GM13976 (cell line): ENCODE measurements at places on chromosomes 11 and 22.
A peak's percentile ranks its signal among the peaks of the same experiment; 100 is the strongest.

DNA sequence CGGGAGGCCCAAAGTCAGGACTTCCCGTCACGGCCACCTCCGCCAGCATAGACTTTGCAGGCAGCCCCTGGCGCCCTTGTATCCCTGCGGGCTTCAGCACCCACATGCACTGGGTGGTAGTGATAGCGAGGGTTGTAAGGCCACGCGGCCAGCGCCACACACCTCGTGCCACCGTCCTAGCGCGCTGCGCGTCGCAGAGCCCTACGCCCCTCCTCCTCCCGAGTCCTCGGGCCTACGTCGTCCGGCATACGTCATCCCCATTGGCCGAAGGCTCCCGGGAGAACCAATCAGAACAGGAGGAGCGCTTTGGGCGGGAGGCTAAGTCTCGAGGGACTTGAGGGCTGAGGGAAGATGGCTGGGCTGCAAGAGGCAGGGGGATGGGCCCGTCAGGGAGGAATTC lies 1.3 kb upstream of the BTBD18 start:
- DNase-seq: no peak

DNA sequence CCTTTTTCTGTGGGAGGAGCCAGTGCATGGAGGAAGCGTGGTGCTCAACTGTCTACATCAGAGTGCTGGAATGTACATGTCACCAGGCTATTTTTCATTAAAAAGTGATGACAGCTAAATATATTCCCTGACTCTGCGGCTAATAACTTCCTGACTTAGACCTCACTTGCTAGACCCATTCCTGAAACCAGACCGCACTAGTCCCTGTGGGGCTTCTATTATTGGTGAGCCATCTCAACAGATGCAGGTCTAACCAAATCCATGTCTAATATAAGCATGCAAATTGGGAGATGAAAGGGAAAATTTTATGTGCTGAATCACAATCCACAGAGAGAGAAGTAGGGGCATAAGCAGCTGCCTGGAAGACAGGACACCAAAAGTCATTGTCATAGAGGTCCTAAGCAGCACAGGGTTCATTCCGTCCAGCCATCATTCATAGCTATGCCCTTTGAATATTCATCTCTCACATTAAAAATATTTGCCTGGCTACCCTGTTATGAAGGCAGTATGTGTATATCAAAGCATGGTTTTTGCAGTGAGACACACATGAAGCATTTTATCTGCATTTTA lies 110.9 kb upstream of the BLID start:
- DNase-seq: no peak

DNA sequence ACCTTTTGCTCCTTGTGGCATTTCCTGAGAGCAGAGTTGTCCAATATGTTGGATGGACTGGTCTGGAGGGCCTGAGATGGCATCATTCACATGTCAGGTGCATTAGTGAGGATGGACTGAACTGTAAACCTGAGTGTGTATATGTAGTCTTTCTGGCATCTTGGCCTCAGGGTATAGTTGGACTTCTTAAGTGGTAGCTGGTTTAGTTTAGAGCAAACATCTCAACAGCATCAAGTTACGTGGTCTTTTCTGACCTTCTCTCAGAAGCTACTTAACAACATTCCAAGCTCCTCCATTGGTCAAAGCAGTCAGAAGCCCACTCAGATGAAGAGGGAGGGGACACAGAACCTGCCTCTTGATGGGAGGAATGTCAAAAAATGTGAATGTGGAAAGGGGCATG lies 829.9 kb downstream of the METTL15 start:
- no peak for DNase-seq

GRCh38 chr11:47523490-47524225 lies 29.3 kb downstream of the CELF1 start:
- peak; percentile 54 for DNase-seq

- DNase-seq: no peak
Measured at GRCh38 chr11:75376175-75376574, 23.1 kb upstream of the RPS3 start.

DNA sequence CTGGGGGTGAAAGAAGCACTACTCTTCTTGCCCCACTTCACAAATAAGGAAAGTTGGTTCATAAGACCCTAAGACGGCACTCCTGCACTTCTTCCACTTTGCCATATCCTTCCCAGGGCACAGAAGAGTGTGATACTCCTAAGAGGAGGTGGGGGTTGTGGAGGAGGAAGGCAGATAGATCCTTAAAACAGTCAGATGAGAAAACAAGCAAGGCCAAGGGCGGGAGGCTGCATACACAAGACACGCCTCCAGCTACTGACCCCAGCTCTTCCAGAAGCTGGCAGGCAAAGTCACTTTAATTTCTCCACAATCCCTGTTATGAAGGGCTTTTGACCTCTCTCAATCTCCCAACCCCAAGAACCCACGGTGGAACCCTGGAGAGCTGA lies 1.6 kb upstream of the CHRM4 start:
- no peak for DNase-seq

DNA sequence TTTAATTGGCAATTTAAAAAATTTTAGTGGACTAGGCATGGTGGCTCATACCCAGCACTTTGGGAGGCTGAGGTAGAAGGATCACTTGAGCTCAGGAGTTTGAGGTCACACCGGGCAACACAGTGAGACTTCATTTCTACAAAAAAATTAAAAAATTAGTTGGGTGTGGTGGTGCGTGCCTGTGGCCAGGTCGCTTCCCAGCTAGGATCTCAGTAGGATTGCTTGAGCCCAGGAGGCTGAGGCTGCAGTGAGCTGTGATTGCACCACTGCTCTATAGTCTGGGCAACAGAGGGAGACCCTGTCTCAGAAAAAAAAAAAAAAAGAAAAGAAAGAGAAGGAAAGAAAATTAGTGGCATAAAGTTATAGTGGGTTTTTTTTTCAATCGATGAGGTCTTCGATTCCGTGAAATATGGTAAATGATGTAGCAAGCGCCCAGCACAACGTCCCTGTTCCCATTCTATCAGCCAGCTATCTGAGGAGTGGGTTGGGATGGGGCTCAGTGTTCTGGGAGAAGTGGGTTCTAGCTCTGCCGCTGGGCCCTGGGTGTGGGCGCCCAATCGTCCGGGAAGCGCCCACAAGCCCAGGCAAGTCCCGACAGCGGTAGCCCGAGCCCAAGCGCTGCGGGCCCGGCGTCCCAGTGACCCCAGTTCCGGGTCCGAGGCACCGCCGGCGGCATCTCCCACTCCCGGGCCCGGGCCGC lies 1.4 kb downstream of the FOSL1 start:
- DNase-seq: no peak

DNA sequence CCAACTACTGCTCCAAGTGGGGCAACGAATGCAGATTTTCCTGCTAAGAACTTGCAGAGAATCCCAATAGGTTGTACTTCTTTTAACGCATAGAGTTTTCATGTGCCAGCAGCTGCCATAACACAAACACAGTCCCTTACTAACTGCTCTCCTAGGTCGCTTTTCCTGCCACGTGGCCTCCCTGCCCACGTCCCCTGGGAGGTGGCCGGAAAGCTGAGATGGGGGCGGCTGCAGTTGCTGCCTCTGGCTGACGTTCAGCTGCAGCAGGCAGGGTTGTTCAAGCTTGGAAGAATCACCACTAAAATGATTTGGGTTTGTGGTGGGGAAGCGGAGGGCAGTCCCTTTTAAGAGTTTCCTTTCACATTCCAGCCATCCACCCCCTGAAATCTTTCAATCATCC lies 39.3 kb downstream of the ZNF202 start:
- DNase-seq: peak; percentile 26

GRCh38 chr22:38739300-38740055 lies 16.3 kb downstream of the SUN2 start:
- peak; percentile 30 for DNase-seq

- no peak for DNase-seq
Measured at GRCh38 chr11:119258180-119258579, 52.0 kb downstream of the CBL start.

GRCh38 chr11:23181022-23181807 lies 320.9 kb upstream of the CCDC179 start:
- DNase-seq: no peak

- no peak for DNase-seq
Measured at GRCh38 chr11:83285151-83285770, 906 bp downstream of the CCDC90B start.

DNA sequence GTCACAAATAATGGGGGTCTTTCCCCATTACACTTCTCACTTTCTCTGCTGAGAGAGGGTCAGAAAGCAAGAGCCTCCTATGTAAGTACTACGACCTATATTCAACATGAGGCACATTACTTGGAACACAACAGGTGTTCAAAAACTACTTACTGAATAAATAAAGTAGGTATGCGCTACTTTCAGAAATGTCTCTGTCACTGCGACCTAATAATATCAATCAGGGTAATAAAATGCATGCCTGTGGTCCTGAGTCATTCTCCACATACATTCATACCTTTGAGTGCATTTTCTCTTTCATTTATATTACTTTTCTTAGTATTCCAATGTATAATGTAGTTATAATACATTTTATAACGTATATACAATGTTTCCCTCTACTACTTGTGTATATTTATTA lies 838.9 kb downstream of the DLG2 start:
- no peak for DNase-seq

GRCh38 chr22:40668611-40669411 lies 10.5 kb upstream of the MCHR1 start:
- no peak for DNase-seq

GRCh38 chr22:30301995-30302809 lies 12.9 kb upstream of the CASTOR1 start:
- DNase-seq: no peak

GRCh38 chr11:75591371-75591770 lies 29.3 kb downstream of the SERPINH1 start:
- DNase-seq: no peak

- DNase-seq: no peak
Measured at GRCh38 chr11:85805387-85805786, 5.6 kb downstream of the SYTL2 start.

DNA sequence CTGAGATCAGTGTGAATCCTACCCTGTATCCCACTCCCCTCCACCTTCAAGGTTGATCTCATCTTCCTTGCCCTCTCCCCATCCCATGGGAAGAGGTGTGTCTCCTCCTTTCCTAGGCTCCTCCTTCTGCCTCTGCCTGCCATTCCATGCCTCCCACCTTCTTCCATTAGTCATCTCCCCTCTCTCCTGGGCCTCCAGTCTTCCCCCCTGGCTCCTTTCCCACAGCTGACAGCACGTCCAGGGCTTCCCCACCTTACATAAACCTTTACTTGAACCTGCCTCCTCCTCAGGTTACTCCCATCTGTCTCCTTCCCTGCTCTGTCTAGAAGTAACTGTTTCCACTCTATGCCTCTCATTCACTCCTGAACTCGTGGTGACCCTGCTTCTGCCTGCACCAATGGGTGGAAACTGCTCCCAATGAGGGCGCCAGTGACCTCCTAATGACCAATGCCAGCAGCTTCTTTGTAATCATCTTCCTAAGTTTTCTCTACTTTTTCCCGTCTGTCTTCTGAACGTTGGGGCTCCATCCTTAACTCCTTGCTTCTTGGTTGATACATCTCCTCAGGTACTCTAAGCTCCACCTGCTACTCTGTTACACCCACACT lies 266.9 kb upstream of the NARS2 start:
- DNase-seq: no peak
